IPS DF 6.9 (cell line): ENCODE measurements at places on chromosomes 16 and 17.

DNA sequence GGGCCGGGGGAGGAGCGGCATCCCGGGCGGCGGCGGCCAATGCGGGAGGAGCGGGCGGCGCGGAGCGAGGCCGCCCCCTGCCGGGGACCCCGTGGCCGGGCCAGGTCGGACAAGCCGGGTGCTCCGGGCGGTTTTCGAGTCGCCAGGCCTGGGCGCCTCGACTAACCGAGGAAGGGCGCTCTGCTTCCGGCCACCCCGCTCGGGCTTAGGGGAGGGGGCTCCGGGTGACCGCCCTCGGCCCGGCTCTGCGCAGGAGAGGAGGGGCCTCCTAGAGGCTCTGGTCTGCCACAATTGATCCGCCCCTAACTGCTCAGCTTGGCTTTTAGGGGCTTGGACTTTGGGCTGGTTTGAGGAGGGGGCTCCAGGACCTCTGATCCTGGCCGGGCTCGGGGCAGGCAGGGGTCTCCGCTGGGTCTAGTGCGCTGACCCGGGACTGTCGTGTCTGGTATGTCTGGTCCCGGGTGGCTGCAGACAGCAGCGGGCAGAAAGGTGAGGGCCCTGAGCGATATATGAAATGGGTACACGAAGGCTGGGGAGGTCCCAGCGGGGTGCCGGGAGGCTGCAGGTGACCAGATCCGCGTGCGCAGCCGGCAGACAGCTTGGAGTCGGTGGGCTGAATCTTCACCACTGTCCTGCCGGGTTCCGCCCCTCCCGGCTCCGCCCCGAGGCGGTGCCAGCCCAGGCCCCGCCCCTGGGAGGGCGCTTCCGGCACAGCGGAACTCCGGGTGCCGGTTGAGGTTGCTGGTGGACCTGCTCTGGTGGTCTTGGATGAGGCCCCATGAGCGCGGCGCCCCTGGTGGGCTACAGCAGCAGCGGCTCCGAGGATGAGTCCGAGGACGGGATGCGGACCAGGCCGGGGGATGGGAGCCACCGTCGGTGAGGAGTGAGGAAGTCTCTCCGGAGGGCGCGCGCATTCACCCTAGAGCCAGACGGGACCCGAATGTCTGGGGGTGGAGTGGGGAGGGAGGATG is at the start of gene USB1:
TSS of gene USB1 (plus strand) at position 702 of the 971 bp plus-strand sequence. CDS start at position 779, 77 bp downstream.
- DNase-seq: no peak

DNA sequence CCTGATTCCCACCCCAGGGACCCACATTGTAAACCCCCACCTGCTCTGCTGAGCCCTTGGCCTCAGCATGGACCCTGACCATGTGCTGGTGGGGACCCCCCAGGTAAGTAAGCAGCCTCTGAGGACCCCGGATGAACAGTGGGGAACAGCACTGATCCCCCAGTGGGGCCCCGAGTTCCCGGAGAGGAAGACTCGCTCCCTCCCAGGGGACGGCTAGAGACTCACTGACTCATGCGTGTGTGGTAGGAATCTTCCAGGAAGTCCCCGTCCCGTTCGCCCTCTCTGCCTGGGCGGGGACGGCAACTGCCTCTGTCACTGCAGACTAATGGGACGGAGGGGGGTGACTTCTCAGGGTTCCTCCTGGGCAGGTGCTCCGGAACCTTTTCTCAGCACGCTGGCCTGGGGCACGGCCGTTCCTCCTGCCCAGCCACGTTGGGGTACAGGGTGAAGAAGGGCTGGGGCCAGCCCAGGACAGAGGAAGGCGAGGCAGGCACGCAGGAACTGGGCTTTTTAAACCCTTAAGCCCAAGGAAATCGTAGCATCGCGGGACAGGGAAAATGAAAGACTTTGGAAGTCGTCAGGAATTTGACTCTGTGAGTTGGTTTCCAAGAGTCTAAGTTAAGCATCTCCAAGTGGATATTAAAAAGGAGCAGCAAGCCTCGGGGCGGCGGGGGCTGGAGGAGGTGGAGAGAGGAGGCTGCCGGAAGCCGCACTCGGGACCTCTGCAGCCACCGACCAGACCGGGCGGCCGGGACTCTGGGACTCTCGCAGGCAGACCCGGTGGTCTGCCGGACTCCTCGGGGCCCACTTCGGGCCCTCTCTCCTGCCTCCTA is 178.7 kb downstream of the SEC14L1 start:
- no peak for DNase-seq

- no peak for DNase-seq
Observed at GRCh38 chr16:47777220-47777619, 316.1 kb downstream of the PHKB start.

DNA sequence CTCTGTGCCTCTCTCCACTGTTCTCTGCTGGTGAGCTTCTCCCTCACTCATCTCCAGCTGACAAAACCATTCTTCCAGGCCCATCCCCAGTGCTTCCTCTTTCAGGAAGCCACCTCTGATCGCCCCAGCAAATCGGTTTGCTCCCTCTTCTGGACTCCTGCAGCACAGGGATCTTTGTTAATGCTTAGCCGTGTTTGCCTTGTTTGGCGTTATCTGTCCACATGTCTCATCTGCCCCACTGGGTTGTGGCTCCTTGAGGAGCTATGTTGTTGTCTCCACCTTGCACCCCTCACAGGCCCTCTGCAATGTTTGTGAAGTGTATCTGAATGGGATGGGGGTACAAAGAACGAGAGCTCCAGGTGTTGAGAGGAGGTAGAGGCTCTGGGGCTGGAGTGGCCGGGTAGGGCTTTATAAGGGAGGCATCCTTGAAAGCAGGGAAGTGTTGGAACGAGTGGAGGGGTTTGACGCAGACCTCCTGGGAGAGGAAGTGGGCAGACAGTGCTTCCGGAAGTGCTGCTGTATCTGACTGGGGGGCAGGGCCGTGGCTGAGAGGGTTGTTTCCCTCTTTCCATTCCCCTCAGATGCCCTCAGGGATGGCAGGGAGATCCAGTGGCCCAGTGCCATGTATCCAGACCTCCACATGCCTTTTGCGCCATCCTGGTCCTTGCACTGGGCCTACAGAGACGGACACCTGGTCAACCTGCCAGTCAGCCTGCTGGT is 27.8 kb downstream of the CASKIN2 start:
- no peak for DNase-seq

DNA sequence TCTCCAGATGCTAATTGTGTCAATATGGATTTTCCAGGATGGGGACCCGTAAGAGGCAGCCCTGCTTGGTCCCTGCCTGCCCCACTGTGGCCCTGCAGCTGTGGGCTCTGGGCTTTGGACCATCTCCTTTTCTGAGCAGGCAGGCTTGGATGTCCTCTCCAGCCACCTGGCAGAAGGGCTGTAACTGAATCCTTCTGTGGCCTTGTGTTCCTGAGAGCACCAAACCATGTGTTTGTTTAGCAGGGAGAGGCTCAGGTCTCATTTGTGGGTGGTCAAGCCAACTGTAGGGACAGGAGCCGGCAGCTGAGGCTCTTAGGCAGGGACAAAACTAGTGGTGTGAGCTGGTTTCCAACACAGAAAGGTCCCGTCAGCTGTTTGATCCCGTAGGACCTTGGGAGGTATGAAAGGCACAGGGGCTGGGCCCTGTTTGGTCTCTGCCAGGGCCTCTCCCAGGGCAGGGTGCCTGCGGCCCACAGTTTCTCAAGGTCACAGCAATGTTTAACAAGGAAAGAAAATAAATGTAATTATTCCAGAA is 18.5 kb downstream of the SEC14L5 start:
- no peak for DNase-seq

- DNase-seq: no peak
Observed at GRCh38 chr17:80270104-80270503, 9.5 kb downstream of the RNF213 start.
